ENCODE measurements at places on chromosomes 1 and 21. TPM values are rescaled to one million over a fixed set of nuclear protein-coding genes. Genes with fewer than 3 reads are reported as not detected.
A peak's percentile ranks its signal among the peaks of the same experiment; 100 is the strongest.

DNA sequence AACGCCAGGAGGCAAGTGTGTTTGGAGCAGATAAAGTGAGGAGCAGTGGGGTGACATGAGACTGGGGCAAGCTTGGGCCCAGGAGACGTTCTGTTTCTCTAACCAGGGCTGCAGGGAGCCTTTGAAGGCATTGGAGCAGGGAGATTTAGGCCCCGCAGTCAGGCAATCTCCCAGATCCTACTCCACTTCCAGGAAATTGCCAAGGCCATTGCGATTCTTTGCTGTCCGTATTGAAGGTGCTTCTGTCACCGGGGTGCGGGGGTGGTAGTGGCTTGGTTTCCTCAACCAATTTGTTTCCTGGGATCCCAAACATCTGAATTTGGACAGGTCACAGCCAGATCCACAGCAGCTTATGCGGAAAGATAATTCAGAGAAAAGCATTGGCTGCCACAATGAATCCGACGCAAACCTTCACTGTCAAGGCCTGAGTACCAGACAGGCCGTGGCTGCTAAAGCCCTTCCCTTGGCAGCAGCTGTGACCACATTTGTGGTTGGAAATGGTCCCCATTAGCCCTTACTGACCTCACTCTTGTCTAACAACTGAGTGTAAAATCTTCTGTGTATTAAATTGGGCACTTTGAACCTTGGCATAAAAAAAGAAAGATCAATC lies 385.6 kb downstream of the PTPRU start:
- peak; percentile 12 for DNase-seq

DNA sequence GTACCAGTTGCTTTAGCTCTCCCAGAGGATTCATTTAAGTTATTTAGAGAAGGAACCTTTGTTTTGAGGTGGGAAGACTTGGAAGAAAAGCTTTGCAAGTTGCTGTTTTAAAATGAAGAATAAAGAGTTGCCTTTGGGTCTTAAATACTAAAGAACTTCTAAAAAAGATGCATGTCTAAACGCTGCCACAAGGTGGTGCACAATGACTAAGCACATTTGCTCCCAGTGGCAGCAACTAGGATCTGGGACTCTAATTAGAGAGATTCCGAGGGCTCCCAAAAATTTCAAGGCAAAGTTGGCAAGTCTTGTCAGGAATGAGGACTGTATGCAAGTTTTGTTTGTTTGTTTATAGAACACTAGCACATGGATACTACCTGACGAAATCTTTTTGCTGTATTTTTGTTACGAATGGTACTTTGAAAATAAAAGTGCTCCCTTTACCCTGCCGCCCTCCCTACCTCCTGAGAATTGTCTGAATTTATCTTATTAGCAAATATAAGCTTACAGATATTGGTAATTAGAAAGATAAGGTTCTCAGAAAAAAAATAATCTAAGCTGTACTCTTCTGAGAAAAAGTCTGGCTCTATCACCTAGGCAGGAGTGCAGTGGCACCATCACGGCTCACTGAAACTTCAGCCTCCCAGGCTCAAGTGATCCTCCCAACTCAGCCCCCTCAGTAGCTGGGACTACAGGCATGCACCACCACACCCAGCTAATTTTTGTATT lies 121.8 kb downstream of the HFM1 start:
- DNase-seq = peak; percentile 58

- no peak for DNase-seq
Measured at GRCh38 chr1:235919127-235919832, 52.6 kb upstream of the LYST start.

GRCh38 chr1:1924386-1924785 lies 5.3 kb upstream of the TMEM52 start:
- no peak for DNase-seq

Gene ZBTB8B
- polyA plus RNA-seq = not detected

GRCh38 chr1:53560581-53561502 lies 101.6 kb downstream of the DMRTB1 start:
- no peak for DNase-seq

Gene PRKAA2
- polyA plus RNA-seq = 0.92 TPM

Gene COL9A2
- polyA plus RNA-seq = 0.46 TPM

DNA sequence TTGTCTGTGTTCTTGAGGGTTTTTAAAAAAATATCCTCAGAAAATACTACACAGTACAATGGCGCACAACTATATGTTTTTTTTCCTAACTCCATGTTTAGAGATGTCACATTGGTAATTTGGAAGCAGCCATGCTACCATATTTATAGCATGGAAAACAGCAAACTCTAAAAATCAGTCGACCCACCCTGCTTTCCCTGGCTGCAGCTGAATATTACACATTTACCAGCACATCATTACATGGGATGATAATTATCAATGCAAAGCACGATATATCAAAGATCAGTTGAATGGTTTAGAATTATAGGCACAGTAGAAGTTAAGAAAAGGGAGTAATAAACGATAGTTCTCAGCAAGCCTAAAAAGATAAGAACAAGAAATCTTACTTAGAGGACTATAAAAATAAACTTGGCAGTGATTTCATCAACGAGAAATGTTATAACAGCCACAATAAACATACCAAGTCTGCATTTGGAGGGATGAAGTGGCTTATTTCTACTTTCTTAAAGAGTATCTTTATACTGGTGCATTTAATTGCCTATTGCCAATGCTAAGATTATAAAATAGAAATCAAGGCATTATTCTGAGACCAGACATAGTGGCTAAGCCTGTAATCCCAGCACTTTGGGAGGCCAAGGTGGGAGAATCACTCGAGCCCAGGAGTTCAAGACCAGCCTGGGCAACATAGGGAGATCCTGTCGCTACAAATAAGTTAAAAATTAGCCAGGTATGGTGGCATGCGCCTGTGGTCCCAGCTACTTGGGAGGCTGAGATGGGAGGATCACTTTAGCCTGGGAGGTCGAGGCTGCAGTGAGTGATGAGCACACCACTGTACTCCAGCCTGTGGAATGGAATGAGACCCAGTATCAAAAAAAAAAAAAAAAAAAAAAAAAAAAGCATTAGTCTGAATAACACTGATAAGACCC lies 43.4 kb downstream of the WDR64 start:
- no peak for DNase-seq

GRCh38 chr1:6158181-6158580 lies 21.9 kb downstream of the CHD5 start:
- DNase-seq = no peak

GRCh38 chr1:16009030-16009460 lies 5.0 kb downstream of the SRARP start:
- DNase-seq = peak; percentile 82

- DNase-seq = peak; percentile 60
Measured at GRCh38 chr1:109274533-109275476, 8.1 kb downstream of the PSRC1 start.

DNA sequence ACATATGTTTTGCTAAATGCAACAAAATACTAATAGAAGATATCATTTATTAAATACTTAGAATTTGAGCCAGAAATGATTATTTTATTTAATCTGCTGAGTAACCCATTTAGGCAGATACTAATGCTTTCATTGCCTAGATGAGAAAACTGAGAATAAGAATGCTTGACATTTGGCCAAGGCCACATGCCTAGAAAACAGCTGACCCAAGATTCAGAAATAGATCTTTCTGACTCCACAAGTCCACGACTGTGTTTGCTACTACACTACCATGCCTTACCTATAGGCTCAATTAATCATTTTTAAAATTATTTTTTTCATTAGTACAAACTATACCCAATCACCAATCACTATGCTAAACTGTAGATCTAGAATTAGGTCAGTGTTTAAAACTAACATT lies 129.7 kb downstream of the ATP1B1 start:
- no peak for DNase-seq

Data from liver (tissue), 10 donors.